ENCODE measurements at places on chromosomes 2 and 18.

DNA sequence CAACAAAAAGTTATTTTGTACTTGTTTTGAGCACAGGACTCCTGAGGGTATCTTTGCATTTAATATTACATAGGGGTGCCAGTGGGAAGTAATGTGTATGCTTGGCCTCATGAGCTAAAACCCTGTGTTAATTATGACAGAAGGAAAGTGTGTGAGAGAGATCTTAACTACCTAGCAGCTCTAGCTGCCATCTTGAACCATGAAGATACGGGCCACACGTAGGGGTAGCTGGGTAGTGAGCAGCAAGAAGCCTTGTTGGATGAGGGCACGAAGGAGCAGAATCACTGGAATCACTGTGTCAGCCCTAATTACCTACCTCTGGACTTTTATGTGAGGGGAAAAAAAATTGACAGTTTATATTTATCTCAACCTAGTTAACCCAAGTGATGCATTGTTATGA is 15.4 kb upstream of the CASP10 start:
- DNase-seq: no peak

DNA sequence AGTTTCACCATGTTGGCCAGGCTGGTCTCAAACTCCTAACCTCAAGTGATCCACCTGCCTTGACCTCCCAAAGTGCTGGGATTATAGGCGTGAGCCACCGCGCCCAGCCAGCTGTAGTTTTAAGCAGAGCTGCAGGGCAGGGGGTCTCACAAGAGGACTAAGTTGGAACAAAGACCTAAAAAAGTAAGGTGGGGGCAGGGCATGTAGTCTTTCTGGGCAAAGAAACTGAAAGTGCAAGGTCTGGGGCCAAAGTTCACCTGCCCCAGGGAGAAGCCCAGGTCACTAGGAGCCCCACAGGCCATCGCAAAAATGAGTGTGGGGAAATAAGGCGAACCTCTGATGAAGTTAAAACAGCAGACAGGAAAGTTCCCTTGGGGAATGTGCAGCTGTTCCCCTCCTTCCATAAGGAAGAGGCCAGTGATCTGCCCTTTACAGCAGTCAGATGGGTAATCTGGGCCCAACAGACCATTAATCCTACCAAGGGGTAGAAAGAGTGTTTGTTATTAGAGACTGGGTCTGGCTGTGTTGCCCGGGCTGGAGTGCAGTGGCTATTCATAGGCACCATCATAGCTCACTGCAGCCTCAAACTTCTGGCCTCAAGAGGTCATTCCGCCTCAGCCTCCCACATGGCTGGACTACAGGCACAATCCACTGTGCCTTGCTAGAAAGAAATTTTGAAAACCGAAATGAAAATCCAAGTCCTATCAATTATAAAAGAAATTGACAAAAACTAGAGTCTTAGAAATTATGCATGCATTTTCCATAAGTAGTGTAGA is 2.8 kb downstream of the SCLY start:
- DNase-seq: no peak

GRCh38 chr2:143792602-143793001 is 663.4 kb downstream of the ARHGAP15 start:
- DNase-seq: no peak

GRCh38 chr2:237673130-237674001 is 46.0 kb downstream of the LRRFIP1 start:
- no peak for DNase-seq

GRCh38 chr2:187644486-187644885 is 90.3 kb upstream of the TFPI start:
- DNase-seq: no peak

DNA sequence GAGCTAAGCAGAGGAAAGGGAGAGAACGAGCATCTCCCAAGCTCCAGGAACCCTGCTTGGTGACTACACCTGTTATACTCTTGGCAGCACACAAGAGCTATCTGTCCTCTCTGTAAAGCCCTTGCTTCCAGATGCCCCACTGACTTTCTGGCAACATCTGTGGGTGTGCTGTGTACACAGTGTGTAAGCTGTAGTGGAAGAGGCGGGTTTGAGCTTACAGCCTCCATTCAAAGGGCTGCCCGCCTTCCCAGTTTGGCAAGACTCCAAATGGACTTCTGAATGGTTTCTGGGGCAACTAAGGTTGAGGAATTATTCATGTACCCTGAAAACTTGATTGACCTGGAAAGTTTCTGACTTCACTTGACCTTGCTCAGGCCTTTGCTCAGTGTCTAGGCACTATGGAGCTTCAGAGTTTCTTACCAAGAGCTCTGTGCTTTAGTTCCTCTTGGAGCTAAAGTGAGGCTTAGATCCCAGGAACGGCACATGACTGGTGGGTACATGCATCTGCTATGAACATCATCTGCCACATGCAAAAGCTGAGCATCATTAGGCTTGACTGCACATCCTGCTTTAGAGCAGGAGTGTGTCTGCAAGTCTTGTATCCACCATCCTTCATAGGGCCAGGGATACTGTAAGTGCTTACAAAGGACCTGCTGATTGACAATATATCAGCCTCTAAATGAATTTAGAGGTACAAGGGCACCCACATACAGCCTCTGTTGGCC is 290.9 kb upstream of the SIX2 start:
- no peak for DNase-seq

DNA sequence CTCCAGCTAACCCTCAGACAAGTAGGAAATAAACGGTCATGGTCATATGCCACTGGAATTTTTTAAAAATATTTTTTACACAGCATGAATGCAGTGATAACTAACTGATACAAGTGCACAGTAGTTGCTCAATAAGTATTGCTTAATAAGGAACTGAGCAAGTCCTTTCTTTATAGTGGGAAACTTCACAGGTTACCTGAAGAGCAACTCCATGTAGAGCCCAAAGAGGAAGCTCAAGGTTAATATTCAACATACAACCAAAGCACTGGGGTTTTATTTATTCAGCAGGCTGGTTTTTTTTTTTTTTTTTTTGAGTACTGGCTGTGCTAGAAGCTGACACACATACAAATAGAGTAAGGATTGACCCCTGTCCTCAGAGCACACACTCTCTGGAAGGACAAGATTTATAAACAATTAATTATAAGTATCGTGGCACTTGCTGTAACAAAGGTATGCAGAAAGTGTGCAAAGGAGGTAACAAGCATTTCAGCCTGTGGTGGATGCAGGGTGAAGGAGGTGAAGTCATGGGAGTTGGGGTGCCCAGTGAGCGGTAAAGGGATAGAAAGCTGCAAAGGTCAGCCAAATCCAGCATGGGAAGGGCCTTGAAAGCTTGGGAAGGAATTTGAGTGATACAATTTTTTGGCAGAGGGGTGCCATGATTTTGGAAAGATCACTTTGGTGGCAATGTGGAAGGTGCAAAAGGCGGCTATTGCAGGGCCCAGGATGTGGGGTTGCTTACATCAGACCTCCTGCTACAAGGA is 52.7 kb downstream of the ATOH8 start:
- no peak for DNase-seq

DNA sequence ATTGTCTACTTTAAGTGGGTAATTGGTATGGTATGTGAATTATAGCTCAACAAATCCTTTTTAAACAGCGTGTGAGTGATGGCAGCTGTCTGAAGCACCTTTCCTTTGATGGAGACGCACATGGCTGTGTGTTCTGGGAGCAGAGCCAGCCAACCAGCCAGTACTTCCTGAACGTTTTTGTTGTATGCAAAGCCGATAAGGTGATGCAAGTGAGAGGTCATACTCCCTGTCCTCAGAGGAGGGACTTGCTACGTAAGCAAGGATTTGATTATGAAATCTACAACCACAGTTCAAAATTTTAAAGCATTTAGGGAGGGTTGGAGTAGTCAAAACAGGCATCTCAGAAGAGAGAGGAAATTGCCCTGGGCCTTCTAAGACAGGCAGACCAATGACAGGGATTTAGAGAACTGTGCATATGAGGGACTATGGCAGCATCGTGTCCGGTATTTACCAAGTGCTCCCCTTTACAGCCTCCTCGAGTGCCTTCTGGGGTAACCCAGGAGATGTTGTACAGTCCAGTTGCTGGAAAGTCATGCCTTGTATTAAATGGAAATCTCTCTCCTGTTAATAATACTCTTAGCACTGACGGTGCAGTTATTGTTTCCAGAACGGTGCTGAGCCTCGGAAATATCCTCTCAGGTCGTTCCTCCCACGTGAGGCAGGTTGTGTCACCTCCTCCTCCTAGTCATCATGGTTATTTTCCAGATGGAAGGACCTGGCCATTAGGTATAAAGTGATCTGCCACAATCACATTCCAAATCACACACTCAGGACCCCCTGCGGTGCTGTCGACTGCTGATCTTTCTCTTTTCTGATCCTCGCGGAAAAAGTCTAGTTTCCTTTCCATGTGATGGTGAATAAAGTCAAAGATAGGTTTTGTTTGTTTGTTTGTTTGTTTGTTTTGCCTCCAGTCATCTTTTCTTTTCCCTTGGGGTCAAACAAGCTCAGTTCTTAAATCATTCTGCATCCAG is 28.4 kb downstream of the ARHGEF4 start:
- peak; percentile 46 for DNase-seq

GRCh38 chr2:27313882-27314645 is 5.8 kb upstream of the UCN start:
- no peak for DNase-seq

GRCh38 chr2:120034027-120034426 is 21.1 kb downstream of the EPB41L5 start:
- no peak for DNase-seq

- DNase-seq: no peak
Measured at GRCh38 chr2:68946117-68946516, 6.6 kb downstream of the GKN2 start.

DNA sequence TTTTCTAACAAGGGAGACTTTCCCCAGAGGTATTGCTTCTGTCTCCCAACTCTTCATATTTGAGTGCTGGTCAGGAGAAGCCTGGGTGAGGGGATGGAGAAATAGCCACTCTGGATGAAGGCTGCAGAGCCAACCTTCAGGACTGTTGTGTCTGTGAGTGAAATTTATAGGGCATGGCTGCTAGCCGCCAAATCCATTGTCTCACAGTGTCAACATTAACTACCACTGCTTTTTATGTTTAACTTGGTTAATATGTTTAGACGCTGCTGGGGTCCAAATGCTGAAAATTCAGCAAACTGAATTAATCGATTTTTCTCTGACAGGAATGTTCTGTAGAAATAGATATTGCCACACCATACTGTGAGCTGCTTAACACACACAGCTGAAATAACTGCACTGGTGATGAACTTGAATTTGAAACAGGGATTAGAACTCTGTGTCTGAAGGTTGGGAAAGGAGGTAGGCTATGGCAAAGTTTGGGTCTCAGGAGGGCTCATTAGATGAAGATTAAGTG is 281.0 kb downstream of the DCC start:
- DNase-seq: no peak

DNA sequence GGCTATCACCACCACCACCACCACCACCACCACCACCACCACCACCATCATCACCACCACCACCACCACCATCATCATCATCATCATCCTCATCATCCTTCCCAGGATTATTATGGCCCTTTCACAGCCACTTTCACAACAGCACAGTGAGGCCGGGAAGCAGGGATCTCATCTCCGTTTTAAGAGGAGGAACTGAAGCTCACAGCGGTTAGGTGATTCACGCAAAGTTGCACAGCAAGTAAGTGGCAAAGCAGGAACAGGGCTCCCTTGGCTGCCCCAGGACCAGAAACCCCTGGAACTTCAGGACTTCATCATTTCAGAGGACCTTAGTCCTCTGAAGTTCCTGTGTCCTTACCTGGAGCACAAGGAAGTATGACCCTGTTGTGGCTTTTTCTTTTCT is 26.8 kb downstream of the MRPL35 start:
- no peak for DNase-seq

GRCh38 chr2:151908204-151908882 is 80.1 kb upstream of the ARL5A start:
- no peak for DNase-seq

DNA sequence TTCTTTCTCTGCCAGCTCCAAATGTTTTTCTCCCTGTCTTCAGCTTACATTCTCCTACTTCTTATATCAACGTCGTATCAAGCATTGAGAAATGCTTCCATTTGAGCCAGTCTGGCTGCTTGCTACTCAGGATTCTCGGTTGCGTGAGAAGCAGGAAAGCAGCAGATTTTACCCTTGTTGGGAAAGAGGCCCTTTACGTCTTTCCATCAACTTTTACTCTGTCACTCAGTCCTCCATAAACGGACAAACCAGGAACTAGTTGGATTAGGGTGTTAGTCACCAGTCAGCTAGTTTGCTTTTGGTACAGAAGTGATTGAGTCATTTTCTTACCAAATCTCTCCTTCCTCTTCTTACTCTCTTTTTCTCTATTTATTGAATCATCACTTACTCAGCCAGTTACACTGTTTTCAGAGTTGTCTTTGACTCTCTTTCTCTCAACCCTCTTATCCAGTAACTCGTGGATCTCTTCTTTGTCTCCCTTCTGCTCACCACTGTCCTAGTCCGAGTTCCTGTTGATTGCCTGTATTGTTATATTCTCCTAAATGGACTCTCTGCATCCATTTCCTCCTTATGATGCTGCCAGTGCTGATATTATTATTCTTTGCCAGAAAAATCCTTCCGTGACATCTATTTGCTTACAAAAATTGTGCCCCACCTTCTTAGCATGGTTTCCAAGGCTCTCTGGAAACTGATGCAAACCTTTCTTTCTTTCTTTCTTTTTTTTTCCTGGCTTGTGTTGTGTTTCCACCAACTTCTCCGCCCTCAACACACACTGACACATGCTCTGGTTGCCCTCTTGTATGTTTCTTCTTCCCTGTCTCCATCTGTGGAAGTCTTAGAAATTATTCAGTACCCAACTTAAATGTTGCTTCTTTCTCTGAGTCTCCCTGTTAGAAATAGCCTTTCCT is 61.5 kb downstream of the VRK2 start:
- peak; percentile 97 for DNase-seq

DNA sequence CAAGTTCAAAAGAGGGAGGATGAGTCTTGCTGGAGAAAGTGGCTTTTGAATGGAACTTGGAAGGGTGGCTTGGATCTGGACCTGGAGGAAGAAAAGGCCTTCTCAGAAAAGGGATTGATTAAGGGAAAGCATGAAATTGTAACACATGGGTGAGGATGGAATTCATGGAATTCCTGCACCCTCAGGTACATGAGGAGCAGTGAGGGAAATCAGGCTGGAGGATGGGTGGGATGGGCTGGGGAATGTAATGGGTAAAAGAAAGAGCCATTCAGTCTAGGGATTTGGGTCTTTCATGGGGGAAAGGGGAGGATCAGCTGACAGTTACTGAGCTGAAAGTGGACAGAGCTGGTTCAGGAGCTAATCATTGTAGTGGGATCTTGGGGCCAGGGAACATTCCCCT is 51.2 kb upstream of the HAAO start:
- no peak for DNase-seq

DNA sequence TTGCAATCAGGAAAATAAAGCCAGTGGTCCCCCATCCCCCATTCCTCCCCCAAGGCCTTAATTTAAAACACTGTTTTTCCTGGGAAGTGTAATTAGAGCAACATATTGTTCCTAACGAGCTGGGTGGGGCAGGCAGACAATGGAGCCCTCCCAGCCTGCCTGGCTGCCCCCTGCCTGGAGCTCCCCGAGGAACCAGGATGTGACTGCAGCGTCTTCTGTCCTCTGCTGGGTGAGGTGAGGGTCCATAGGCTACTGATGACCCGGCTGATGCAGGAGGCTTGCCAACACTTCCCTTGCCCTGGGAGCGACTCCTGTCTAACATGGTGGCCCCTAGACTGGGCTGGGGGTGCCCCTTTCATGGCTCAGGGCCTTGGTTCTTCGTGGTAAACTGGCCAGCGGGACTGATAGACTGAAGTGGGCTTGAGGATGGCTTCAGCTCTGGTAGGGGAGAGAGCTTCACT is 152.4 kb downstream of the DYSF start:
- no peak for DNase-seq
